ENCODE measurements at places on chromosomes 3 and 15.

- no peak for DNase-seq
Measured at GRCh38 chr3:136741063-136741462, 11.1 kb downstream of the STAG1 start.

DNA sequence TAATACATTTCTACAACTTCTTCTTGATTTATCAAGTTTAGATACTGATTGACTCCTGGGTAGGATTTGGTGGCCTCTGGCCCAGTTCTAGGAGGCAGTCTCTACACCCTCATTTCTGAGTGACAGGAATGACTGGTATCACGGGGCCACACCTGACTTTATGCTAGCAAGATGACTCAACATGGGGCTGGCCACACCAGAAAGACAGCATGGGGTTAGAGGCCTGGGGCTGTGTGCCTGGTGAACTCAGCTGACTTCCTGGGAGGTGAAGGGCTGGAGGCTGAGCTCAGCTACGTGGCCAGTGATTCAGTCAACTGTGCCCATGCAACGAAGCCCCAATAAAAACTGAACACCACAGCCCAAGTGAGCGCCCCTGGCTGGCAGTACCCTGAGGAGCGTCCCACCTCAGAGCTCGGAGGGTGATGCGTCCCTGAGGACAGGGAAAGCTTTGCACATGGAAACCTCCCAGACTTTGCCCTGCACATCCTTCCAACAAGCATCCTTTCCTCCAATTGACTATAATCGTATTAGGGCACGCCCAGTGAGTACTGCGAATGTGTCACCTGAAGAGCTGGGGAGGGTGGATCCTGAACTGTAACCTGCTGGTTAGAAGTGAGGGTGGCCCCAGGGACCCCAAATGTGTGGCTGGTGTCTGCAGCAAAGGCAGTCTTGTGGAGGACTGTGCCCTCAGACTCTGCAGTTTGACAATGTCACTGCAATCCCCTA lies 57.2 kb downstream of the NIPA2 start:
- DNase-seq, result no peak

GRCh38 chr3:62601238-62602070 lies 228.1 kb upstream of the FEZF2 start:
- no peak for DNase-seq

DNA sequence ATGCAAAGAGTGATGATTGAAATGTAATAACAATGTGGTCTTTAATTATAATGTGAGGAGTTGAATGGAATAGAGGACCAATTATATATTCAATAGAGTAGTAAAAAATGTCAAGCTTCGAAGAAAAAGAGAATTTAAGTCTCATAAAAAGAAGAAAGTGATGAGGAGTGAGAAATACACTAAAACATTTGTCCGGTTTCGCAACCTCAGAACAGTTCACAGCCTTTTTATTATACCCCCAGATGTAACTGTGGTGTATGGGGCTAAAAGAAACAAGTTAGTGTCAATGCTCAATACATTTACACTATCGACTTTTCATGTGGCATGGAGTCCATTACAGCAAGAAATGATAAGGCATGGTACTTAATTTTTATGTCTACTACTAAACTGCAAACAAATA lies 386.5 kb upstream of the ATP11B start:
- DNase-seq, result no peak

DNA sequence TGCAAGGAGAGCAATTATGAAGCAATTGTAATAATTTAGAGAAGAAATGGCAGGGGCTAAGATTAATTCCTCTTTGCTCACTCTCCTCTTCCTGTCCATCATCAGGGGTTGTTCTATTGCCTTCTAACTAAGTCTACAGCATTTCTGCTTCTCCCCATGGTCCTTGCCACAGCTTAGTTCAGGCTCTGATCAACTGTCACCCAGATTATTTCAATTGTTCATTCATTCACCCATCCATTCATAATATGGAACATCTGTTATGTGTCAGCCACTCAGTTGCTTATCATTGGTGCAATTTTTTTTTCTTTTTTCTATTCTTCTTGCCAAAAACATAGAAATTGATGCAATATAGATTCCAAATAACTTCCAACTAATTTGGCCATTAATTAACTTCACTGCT lies 93.2 kb downstream of the CD47 start:
- no peak for DNase-seq

DNA sequence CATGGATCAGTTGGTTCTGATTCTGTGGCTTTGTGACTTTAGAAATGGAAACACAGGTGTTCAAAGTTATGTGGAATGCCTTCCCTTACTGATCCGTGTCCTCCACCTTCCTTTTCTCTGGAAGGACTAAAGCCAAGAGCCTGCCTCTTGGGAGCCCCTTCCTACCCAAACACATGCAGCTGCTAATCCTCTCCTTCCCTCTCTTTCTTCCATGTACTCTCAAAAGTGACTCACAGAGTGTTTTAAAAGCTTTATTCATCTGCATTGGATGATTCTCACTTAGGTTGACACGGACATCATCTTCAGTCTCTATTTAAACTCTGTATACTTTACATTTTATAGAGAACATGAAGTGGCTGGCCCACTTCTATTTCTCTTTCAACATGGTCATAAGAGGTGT lies 856.5 kb upstream of the ARPP21 start:
- DNase-seq, result no peak

DNA sequence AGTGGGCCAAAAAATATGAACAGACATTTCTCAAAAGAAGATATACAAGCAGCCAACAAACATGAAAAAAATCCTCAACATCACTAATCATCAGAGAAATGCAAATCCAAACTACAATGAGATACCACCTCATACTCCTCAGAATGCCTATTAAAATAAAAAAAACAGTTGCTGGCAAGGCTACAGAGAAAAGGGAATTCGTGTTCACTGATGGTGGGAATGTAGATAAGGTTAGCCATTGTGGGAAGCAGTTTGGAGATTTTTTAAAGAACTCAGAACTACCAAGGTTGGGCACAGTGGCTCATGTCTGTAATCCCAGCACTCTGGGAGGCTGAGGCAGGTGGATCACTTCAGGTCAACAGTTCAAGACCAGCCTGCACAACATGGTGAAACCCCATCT lies 27.8 kb upstream of the C15orf40 start:
- DNase-seq, result no peak

DNA sequence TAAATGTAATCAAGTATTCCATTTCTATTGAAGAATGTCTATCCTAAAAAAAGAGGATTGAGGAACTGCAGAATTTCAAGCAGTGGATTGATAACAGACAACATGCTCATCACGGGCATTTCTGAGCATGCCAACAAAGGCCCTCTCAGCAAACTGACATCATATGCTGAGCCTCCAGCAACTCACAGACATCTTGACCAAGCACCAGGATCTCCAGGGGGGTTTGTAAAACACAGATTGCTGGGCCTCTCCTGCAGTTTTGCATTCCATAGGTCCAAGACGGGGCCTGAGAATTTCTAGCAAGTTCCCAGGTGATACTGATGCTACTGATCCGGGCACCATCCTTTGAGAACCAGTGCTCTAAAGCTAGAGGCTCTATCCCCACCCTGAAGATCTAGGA lies 85.0 kb downstream of the FOXP1 start:
- no peak for DNase-seq

- no peak for DNase-seq
Measured at GRCh38 chr15:72199721-72200212, 2.2 kb upstream of the GRAMD2A start.

- no peak for DNase-seq
Measured at GRCh38 chr3:157544501-157545130, 41.4 kb upstream of the VEPH1 start.

DNA sequence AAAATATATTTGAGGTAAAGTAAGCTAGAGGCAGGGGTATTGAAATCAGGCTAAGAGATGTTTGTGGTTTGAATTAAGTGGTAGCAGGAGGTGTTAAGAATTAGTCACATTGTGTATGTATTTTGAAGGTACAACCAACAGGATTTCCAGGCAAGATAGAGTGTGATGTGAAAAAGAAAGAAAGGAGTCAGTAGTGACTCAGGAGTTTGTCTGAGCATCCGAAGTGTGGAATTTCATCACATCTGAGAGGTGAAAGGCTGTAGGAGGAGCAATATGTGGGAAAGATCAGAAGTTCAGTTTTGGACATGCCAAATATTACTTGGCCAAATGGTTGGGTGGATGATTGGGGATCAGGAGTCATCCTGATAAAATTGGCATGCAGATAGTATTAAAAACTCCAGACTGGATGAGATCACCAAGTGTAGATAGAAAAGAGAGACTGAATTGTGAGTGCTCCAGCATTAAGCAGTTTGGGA lies 32.1 kb upstream of the EBLN2 start:
- DNase-seq, result no peak

- no peak for DNase-seq
Measured at GRCh38 chr3:172651936-172652625, 58.8 kb downstream of the NCEH1 start.

- no peak for DNase-seq
Measured at GRCh38 chr15:58442122-58442521, 10.3 kb downstream of the LIPC start.
